ENCODE measurements at places on chromosomes 7 and 10.

GRCh38 chr7:75649462-75649861 is 89.3 kb downstream of the HIP1 start:
- DNase-seq: no peak

DNA sequence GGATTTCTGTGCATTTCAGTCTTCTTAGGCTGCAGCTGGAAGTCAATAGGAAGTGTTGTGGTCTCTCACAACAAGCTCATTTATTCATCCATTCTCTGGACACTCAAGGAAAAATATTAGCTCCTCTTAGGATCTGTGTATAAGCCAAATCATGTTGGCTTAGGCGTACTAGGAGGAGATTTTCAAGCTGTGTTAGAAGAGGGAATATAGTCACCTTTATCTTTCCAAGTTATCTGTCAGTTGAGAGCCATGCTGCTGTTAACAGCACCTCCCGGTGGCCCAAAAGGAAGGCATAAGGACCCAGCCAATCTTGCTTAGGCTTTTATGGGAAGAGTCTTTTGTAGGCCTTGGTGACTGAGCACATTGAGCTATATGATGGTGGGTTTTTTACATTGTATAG is 220.0 kb downstream of the LRMDA start:
- DNase-seq: no peak

- no peak for DNase-seq
These were observed 51.5 kb downstream of the FAM107B start for GRCh38 chr10:14723052-14723689.

DNA sequence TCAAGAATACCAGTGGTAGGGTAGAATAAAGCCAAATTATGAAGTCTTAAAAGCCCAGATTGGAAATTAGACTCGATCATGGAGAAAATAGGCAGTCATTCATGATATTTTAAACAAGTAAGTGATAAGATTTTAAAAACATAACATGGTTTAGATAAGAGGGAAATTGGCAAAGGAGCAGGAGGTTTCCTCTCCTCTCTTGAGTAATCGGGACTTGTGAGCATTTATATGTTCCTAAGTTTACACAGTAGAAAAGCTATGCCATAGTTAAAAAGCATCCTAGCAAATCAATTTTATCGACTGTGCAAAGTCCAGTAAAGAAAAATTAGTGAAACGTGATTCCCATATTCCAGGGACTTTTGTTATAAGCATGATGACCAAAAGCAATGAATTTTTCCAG is 313.2 kb downstream of the AHR start:
- no peak for DNase-seq

GRCh38 chr10:10819206-10819856 is 198.3 kb upstream of the CELF2 start:
- no peak for DNase-seq

DNA sequence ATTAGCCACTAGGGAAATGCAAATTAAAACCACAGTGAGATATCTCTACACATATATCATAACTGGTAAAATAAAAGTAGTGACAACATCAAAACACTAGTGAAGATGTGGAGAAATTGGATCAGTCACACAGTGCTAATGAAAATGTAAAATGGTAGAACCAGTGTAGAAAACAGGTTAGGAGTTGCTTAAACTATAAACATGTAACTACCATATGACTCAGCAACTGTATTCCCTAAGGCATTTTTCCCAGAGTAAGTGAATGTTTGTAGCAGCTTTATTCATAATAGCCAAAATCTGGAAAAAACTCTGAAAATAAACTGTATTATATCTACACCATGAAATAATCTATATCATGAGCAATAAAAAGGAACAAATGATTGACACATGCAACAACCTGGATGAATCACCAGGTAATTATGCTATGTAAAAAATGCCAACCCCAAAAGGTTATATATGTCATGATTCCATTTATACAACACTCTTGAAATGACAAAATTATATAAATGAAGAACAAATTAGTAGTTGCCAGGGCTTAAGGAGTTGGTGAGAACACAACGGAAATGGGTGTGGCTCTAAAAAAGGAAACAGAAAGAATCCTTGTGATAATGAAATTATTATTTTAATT is 22.8 kb downstream of the SLC25A40 start:
- peak; percentile 12 for DNase-seq

GRCh38 chr10:110398419-110399105 is 93.8 kb upstream of the SMNDC1 start:
- DNase-seq: peak; percentile 99
